ENCODE measurements at places on chromosomes 13 and 19. TPM values are rescaled to one million over a fixed set of nuclear protein-coding genes. Genes with fewer than 3 reads are reported as not detected.

- H3K36me3 ChIP-seq, result no peaks in the 10 kb centered on the region
- DNase-seq, result no peak
- no peaks in the 10 kb centered on the region for H3K27me3 ChIP-seq
- no peak overlapping the region for H3K4me3 ChIP-seq
- H3K4me1 ChIP-seq, result no peaks in the 10 kb centered on the region
Measured at GRCh38 chr13:31793246-31793645, 53.9 kb downstream of the RXFP2 start.

- peaks cover 17% of the 10 kb centered on the region for H3K27me3 ChIP-seq
- no peaks in the 10 kb centered on the region for H3K4me1 ChIP-seq
- H3K36me3 ChIP-seq, result no peaks in the 10 kb centered on the region
- H3K4me3 ChIP-seq, result no peak overlapping the region
- DNase-seq, result peak; percentile 17
Measured at GRCh38 chr19:41064974-41065569, 23.2 kb upstream of the CYP2A13 start.

DNA sequence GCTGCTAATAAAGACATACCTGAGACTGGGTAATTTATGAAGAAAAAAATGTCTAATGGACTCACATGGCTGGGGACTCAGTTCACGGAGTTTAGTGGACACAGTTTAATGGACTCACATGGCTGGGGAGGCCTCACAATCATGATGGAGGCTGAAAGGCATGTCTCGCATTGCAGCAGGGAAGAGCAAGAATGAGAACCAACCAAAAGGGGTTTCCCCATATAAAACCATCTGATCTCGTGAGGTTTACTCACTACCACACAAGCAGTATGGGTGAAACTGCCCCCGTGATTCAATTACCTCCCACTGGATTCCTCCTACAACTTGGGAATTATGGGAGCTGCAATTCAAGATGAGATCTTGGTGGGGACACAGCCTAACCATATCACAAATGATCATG, 1181.2 kb downstream of the PCDH9 start:
- no peak overlapping the region for H3K4me3 ChIP-seq
- H3K36me3 ChIP-seq, result no peaks in the 10 kb centered on the region
- H3K27ac ChIP-seq, result no peak overlapping the region
- no peak for DNase-seq

DNA sequence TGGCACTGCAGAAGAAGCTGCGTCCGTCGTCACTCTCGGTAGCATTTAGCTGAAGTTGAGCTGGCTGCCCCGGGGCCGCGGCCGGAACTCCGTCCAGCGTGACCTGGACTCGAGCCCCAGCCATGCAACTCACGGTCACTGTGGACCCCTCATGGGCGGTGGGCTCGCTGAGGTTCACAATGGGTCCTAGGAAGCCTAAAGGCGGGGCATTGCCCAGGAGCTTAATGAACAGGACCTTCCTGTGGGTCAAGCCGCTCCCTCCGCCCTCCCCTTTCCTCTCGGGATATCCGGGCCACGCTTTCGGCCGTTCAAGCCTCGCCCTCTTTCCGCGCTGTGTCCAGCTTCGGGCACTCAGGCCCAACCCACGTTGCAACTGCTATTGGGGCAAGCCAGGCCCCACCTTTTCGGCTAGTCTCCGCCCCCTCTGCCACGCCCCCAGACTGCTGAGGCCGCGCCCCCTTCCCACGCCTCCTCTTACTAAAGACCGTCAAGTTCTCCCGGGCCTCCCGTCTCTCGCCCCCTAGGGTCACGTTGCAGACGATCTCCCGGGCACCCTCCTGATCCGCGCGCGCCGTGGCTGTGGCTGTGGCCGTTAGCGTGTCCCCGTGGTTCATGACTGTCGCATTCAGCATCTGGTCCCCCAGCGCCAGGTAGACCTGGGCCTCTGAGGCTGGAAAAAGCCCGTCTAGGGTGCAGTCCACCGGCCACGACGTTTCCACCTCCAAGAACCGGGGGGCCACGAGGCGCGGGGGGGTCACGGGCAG, 1.4 kb upstream of the RAVER1 start:
- DNase-seq, result no peak
- no peak overlapping the region for H3K4me3 ChIP-seq
- H3K4me1 ChIP-seq, result peaks cover 39% of the 10 kb centered on the region
- no peaks in the 10 kb centered on the region for H3K27me3 ChIP-seq
- peaks cover 22% of the 10 kb centered on the region for H3K36me3 ChIP-seq
- no peak overlapping the region for H3K27ac ChIP-seq

Gene ANGPTL4
- total RNA-seq, result not detected

Gene CYP2S1
- total RNA-seq, result not detected

GRCh38 chr13:44331912-44332851, 41.4 kb upstream of the SERP2 start:
- no peak for DNase-seq
- H3K4me1 ChIP-seq, result no peaks in the 10 kb centered on the region
- H3K4me3 ChIP-seq, result no peak overlapping the region
- no peak overlapping the region for H3K27ac ChIP-seq

DNA sequence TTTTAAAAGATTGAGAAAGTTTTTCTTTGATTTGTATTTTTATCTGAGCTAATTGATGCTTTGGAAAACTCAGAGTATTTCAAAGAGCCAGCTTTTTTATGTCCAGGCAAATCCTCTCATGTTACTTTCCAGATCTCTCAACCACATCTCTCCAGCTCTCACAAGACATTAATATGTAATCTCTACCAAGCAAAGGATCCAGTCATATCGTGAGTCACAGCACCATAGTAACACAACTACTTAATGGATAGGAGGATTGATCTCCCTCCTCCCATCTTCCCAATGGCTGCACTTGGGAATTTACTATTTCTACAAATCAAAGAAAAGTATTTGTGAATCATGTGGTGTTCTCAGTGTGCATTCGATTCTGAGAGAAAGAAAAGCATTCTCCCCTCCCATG, 63.3 kb downstream of the POU4F1 start:
- DNase-seq, result no peak
- H3K36me3 ChIP-seq, result no peaks in the 10 kb centered on the region
- H3K27me3 ChIP-seq, result no peaks in the 10 kb centered on the region
- no peak overlapping the region for H3K4me3 ChIP-seq
- H3K4me1 ChIP-seq, result no peaks in the 10 kb centered on the region
- no peak overlapping the region for H3K27ac ChIP-seq

- no peaks in the 10 kb centered on the region for H3K4me1 ChIP-seq
- no peak overlapping the region for H3K4me3 ChIP-seq
- no peak overlapping the region for H3K27ac ChIP-seq
Measured at GRCh38 chr13:31807090-31807541, 67.8 kb downstream of the RXFP2 start.

GRCh38 chr19:16244091-16244490, 46.4 kb downstream of the AP1M1 start:
- H3K4me1 ChIP-seq, result peaks cover 24% of the 10 kb centered on the region
- no peak overlapping the region for H3K4me3 ChIP-seq
- H3K27me3 ChIP-seq, result no peaks in the 10 kb centered on the region

- H3K4me3 ChIP-seq, result no peak overlapping the region
- H3K27me3 ChIP-seq, result no peaks in the 10 kb centered on the region
- no peak for DNase-seq
- H3K4me1 ChIP-seq, result peaks cover 5% of the 10 kb centered on the region
Measured at GRCh38 chr13:51625555-51626345, 41.5 kb downstream of the WDFY2 start.

DNA sequence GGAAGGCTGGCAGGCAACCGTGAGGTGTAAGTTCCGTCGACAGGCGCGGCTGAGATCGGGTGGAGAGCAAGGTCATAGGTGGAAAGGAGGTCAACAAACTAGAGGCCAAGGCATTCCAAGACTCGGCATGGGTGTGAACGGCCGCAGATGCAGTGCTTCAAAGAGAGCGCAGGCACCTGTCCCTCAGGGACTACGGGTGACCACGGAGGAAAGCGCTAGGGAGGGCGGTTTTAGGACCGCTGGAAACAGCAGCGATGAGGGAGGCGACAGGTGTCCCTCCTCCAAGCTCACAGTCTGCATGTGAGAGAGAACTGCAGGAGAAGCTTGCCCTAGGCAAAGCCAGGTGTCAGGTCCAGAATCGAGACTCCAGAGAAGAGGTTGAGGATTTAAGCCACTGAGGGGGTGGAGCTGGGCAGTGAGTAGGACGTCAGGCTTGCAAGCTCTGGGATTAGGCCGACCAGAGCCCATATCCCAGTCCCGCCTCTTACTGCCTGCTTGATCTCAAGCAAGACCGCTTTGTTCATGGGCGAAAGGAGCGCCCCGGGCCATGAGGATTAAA, 1.6 kb upstream of the MLNR start:
- no peak overlapping the region for H3K27ac ChIP-seq
- DNase-seq, result no peak
- peaks cover 29% of the 10 kb centered on the region for H3K27me3 ChIP-seq
- no peak overlapping the region for H3K4me3 ChIP-seq
- H3K36me3 ChIP-seq, result no peaks in the 10 kb centered on the region

DNA sequence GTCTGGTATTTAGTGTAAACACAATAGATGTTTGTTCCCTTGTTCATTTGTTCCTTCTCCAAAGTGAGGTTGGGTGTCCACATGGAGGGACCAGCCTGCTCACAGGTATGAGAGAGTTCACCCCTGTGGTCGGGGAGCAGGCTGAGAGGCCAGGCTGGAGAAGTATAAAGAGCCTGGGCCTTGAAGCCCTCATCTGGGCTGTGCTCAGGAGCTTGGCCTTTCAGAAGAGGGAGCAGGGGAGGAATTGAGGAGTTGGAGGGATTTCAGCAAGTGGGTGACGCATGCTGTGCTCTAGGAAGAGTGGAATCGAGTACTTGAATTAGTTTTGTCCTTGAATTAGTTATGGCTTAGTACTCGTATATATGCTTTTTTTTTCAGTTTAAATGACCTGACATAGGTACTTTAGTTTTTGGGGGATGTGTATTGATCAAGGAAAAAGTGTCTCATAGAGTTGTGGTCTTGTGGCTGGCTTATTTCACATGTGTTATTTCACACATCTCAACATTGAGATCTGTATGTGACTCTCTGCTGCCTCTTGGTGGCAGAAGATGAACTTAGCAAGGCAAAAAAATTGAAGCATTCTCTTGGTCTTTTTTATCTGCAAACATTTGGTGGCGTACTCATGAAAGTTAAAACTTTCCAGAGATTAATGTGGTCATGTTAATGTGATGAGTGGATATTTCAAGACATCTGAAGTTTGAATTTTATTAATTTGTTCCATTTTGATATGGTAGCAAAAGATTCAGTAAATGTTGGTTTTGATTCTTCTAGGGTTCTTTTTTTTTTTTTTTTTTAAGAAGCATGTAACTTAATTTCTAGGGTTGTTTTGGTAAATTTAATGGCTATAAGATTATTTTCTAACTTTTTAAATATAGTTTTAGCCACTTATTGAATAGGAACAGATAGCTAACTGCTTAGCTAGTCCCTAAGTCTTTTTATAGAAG, 54.3 kb downstream of the SLAIN1 start:
- DNase-seq, result peak; percentile 55
- H3K27me3 ChIP-seq, result no peaks in the 10 kb centered on the region
- no peak overlapping the region for H3K4me3 ChIP-seq
- no peaks in the 10 kb centered on the region for H3K4me1 ChIP-seq

Gene R3HDM4
- 266 TPM for total RNA-seq

Gene ETV2
- total RNA-seq, result not detected

Gene KLF1
- total RNA-seq, result not detected

DNA sequence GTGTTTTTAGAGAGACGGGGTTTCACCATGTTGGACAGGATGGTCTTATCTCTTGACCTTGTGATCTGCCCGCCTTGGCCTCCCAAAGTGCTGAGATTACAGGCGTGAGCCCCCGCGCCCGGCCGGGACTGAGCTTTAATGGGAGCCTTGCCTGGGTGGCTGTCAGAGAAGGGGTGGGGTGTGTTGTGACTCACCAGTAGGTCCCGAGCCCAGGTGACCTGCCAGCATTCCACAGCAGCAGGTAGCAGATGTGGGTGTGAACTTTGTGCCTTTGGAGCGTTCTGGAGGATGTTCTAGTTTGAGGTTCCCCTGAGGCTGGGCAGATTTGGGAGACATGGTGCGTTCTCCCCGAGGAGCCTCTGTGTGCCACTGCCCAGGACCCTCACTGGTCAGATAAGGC, 7.1 kb upstream of the EPN1 start:
- H3K27me3 ChIP-seq, result no peaks in the 10 kb centered on the region
- peaks cover 11% of the 10 kb centered on the region for H3K4me1 ChIP-seq
- no peak overlapping the region for H3K27ac ChIP-seq
- DNase-seq, result no peak
- H3K4me3 ChIP-seq, result no peak overlapping the region

Gene LRG1
- 0.49 TPM for total RNA-seq

GRCh38 chr19:19214159-19214490, 2.4 kb downstream of the NCAN start:
- H3K4me1 ChIP-seq, result no peaks in the 10 kb centered on the region
- no peak overlapping the region for H3K4me3 ChIP-seq
- no peak overlapping the region for H3K27ac ChIP-seq
- no peak for DNase-seq

Gene LILRA1
- total RNA-seq, result not detected

GRCh38 chr13:109331011-109331433, 455.4 kb downstream of the IRS2 start:
- no peaks in the 10 kb centered on the region for H3K4me1 ChIP-seq
- H3K36me3 ChIP-seq, result no peaks in the 10 kb centered on the region
- no peak overlapping the region for H3K4me3 ChIP-seq
- DNase-seq, result no peak

GRCh38 chr13:81458170-81458569, 1117.2 kb upstream of the SPRY2 start:
- no peak for DNase-seq
- no peaks in the 10 kb centered on the region for H3K27me3 ChIP-seq
- H3K4me3 ChIP-seq, result no peak overlapping the region
- H3K36me3 ChIP-seq, result no peaks in the 10 kb centered on the region
- no peaks in the 10 kb centered on the region for H3K4me1 ChIP-seq
- H3K27ac ChIP-seq, result no peak overlapping the region

GRCh38 chr19:38047049-38047438, 140.0 kb downstream of the SIPA1L3 start:
- no peaks in the 10 kb centered on the region for H3K36me3 ChIP-seq
- H3K27ac ChIP-seq, result peak overlapping the region; percentile 79
- H3K27me3 ChIP-seq, result no peaks in the 10 kb centered on the region

Gene PSG7
- total RNA-seq, result not detected

All from CD4-positive, CD25-positive, alpha-beta regulatory T cell (primary cell).